ENCODE measurements at places on chromosomes 16 and 17.
A peak's percentile ranks its signal among the peaks of the same experiment; 100 is the strongest.

- no peak for DNase-seq
Observed at GRCh38 chr17:76296186-76296585, 11.9 kb downstream of the QRICH2 start.

- no peak for DNase-seq
Observed at GRCh38 chr16:3698941-3699340, 18.4 kb downstream of the TRAP1 start.

DNA sequence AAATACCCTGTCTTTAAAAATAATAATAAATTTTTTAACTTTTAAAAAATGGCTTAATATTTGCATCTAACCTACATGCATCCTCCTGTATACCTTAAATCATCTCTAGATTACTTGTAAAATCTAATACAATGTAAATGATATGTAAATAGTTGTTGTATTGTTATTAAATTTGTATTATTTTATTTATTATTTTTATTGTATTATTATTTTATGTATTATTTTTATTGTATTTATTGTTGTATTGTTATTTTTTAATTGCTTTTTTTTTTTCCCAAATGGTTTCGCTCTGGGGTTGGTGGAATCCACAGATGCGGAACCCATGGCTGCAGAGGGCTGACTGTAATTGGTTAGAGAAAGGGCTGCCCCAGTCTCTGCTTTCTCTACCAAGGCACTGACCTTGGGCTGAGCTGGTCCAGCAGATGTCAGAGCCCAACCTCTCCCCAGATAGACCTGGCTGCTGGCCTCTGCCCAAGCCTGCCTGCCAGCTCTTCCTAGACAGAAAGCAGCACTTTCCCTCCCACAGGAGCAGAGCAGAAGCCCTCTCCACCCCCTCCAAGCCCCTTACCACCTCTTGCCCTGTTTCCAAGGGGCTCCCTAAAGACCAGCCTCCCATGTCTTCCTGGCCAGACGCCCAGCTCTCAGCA, 183.8 kb downstream of the GSG1L start:
- no peak for DNase-seq

DNA sequence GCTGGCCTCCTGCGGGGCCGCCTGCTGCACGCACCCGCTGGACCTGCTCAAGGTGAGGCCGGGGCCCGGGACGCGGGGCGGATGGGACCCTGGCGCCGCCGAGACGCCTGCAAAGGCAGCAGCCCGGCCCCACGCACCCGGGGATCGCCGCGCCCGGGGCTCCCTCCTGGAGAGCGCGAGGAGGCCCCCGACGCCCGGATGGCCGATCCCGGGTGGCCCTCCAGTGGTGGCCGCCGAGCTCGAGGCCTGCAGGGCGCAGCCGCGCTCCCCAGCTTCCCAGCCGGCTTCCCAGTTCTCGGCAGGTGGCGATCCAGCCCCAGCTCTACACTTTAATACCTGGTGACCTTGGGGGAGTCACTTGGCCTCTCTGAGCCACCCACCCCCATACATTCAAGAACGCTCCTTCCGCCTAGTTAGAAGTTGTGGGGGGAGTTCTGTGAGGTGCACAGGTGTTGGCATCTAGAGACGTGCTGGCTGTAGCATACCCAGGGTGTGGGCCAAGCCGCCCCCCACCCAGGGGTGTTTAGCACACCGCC, 452 bp downstream of the SLC25A10 start:
- DNase-seq: no peak

GRCh38 chr17:624341-624860, 90.2 kb downstream of the VPS53 start:
- DNase-seq: no peak

DNA sequence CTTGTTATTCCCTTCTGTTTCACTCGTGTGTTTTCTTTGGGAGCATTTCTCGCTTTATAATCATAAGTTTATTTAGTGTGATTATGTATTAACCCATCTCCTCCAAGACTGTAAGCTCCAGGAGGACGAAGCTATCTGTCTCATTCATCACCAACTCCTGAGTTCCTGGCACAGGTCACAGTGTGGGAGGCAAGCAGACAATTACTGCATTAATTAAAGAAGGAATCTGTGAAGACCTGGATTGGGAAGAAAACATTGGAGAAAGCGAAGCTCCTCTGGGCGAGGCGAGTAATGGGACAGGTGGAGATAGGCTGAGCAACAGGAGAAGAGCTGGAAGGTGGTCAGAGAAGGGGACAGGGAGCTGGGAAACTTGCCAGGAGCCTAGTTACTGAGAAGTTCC, 7.8 kb upstream of the CAMKK1 start:
- no peak for DNase-seq

GRCh38 chr16:27778171-27778925, 228.4 kb downstream of the KATNIP start:
- DNase-seq: no peak

- DNase-seq: peak; percentile 43
Observed at GRCh38 chr17:1365445-1366039, 34.5 kb downstream of the YWHAE start.

DNA sequence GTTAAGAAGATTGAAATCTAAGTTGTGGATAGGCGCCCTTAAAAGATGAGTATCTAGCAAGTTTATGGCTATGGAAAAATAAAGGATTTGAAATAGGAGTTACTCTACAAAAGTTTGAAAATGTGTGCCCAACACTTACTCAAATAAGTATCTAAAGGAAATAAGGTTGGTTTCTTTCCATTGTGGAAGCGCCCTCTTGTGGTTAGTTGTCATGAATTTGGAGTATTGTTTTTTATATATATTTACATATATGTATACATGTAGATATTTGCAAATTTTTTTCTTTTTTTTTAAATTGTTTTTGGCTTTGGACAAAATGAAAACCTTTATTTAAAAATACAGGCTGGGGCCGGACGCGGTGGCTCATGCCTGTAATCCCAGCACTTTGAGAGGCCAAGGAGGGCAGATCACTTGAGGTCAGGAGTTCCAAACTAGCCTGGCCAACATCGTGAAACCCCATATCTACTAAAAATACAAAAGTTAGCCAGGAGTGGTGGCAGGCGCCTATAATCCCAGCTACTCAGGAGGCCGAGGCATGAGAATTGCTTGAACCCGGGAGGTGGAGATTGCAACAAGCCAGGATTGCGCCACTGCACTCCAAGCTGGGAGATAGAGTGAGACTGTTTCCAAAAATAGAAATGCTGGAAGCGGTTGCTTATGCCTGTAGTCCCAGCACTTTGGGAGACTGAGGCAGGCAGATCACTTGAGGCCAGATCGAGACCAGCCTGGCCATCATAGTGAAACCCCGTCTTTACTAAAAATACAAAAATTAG, 24.0 kb upstream of the VPS4A start:
- peak; percentile 33 for DNase-seq

GRCh38 chr17:61489719-61490490, 37.7 kb downstream of the TBX4 start:
- DNase-seq: no peak

DNA sequence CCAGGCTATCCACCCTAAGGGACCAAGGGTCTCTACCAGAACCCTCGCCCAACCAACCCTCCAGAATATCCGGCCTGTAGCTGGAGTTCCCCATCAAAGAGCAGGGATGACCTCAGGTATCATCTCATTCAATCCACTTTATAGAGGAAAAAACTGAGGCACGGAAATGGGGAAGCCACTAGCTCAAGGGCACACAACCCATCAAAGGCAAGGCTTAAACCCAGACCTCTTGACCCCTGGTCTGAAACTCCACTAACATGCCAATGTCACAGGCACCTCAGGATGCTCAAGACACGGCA, 1.6 kb downstream of the TBC1D10B start:
- no peak for DNase-seq

DNA sequence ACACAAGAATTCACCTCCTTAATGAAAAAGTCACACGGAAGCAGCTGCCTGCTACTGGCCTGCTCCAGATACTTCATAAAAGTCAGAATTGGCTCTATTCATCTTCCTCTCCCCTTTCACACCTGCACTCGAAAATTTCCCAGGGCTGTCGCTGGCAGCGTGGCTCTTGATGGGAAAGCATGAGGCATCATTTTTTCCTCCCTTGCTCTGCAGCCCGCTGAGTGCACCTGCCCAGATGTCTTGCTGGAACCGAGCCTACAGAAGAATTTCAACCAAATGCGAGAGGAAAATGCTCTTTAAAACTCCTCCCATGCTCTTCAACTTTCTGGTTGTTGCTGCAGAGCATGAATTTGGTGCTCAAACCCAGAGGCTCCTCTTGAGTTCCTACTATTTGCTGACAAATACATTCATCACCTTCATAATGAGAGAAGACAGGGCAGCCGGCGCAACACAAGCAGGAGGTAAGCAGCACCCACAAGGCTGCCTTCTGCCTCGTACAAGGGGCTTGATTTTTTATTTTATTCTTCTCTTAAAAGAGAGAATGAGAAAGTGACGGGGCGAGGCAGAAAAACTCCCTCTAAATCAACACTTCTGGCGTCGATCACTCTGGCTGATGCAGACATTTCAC, 146.8 kb downstream of the ZFHX3 start:
- DNase-seq: no peak

- peak; percentile 86 for DNase-seq
Observed at GRCh38 chr17:42180922-42181850, at the start of gene KCNH4. TSS of gene KCNH4 (minus strand) at chr17:42181142. CDS start at chr17:42180945, 197 bp downstream.

GRCh38 chr16:2713523-2713922, 6.5 kb downstream of the PRSS27 start:
- DNase-seq: no peak

DNA sequence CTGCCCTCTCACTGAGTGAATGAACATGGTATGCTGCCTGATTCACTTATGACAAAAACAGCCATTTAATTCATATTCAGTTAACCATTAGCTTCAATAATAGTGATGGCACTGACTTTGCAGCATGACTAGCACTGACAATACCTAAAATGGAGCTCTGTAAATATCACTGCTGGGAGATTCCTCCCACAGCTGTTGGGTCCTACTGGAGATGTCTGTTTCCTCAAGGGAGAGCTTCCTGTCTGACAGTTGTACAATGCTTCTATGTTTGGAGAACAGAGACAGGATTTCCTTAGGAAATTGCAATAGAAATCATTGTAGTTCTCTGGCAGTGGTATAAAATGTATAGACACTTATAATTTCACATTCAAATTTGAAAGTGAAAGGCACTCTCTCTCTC, 695.9 kb upstream of the CDH8 start:
- DNase-seq: no peak

- peak; percentile 62 for DNase-seq
Observed at GRCh38 chr16:2486645-2487516, 12.0 kb downstream of the TBC1D24 start.

GRCh38 chr17:17710728-17711541, 29.7 kb downstream of the RAI1 start:
- DNase-seq: no peak

DNA sequence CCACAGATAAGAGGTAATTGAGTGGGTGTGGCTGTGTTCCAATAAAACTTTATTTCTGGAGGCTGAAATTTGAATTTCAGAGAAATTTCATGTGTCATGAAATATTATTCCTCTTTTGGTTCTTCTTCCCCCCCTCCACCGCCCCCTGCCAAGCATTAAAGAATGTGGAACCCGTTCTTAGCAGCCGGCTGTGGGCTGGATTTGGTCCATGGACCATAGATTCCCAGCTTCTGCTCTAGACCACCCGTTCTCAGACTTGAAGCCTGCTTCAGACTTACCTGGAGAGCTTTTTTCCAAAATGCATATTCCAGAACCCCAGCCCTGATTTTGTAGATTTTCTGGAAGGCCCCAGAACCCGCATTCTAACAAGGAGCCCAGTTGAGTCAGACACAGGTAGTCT, 15.1 kb upstream of the LASP1NB start:
- no peak for DNase-seq

GRCh38 chr17:81332914-81333528, 37.9 kb upstream of the SLC38A10 start:
- DNase-seq: no peak

DNA sequence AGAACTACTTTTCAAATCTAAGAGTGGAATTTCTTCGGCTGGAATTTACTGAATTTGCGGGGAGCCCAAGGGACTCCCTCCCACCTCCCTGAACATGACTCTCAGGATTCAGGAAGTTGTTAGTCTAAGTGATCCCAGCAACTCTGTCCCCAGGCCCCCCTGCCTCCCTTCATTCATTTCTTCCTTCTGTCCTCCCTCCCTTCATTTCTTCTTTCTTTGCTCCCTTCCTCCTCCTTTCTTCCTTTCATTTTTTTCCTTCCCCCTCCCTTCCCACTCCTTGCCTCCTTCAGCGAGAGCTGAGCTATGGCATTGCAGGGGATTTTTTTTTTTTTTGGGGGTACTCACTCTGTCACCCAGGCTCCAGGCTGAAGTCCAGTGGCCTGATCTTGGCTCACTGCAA, 10.9 kb upstream of the JUP start:
- DNase-seq: no peak

- DNase-seq: no peak
Observed at GRCh38 chr17:66743511-66743910, 91.4 kb upstream of the CACNG5 start.

DNA sequence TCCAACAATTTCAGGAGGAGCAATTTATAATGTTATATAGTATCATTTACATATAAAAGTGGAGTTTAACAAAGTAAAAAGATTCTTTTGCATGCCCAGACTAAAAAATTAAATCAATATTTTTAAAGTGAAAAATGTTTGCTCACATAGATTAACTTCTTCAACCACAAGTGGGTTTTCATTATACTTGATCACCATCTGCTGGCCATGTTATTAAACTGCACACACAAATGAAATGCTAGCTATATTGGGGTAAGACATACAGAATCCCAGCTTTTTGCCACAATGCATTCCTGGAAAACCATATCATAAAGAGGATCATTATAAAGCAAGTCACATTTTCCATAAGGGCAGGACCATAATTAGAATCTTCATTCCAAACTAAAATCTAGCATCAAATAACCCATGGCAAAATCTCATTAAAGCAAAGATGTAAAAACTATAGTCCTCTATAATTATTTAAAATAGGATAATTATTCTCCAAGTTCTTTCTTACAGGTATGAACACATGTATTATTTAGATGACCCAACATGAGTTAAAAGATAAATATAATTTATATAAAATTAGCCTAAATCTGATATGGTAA, 26.3 kb downstream of the CEP112 start:
- peak; percentile 7 for DNase-seq

DNA sequence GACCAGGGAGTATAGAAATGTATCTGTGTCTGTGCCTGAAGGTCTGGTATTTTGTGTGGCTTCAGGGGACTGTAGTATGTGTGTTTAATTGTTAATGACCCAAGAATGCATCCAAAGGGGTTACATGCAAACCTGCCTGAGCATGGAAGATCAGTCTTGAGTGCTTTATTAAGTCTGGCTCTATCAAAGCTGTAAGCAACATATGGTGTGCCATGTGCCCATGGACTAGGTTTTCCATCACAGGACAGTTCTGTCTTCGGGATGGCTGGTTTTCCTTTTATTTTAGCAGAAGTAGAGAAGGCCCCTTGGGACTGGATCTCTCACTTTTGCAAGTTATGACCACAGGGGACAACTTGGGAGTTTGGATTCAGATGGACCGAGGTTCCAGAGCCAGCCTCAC, 18.2 kb downstream of the RBFOX1 start:
- DNase-seq: no peak

GRCh38 chr17:28841901-28842281, 699 bp downstream of the FAM222B start:
- DNase-seq: no peak

DNA sequence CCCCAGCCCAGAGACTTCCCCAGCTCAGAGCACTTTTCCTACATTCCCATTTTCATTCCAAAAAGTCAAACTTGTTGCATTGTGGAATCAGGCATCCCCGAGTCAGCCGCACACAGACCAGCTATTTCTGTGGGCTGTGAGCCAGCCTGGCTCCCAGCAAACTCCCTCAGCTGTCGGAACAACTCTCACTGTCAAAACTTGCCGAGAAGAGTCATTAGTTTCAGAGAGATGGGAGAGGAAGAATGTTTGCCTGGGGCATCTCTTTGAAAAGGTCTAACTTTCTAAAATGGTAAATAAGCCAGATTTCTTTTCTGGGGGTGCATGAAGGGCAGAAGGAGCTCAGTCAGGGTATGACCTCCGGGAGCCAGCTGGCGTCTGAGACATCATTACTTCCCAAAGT, 280.0 kb downstream of the TMEM114 start:
- DNase-seq: no peak
